ENCODE measurements at places on chromosomes 7 and 10.

- no peak for DNase-seq
These were observed 1.1 kb downstream of the P4HA1 start for GRCh38 chr10:73095481-73096021.

DNA sequence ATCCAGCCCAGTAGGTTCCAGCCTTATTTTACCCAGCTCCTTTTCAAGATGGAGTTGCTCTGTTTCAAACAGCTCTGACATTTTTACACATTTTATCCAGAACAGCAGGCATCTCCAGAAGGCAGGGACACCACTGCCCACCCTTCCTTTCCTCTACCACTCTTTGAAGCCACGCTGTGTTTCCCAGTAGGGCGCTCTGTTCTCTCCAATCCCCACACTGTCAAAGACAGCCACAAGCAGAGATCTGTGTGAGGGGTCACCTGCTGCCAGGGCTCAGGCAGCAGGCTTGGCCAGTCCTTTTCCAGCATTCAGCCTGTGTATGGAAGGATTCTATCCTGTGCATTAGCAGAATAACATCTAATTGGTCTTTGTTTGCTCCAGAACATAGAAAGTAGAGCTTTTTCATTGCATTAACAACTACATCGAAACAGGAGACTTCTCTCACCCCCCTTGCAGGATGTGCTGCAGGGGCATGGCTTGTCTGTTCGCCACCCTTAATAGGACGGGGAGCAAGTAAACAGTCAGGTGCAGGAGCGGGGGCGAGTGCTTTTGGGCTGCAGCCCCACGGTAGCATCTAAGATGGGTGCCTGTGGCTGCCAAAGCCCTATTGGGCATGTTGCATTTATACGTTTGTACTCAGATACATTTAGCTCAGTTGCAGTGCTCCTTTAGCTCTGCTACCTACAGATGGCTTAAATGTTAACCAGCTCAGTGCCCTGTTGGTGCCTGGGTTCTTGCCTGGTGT, 326.1 kb downstream of the GALNT17 start:
- no peak for DNase-seq

GRCh38 chr10:61943674-61944378, 42.3 kb downstream of the ARID5B start:
- DNase-seq, result no peak

DNA sequence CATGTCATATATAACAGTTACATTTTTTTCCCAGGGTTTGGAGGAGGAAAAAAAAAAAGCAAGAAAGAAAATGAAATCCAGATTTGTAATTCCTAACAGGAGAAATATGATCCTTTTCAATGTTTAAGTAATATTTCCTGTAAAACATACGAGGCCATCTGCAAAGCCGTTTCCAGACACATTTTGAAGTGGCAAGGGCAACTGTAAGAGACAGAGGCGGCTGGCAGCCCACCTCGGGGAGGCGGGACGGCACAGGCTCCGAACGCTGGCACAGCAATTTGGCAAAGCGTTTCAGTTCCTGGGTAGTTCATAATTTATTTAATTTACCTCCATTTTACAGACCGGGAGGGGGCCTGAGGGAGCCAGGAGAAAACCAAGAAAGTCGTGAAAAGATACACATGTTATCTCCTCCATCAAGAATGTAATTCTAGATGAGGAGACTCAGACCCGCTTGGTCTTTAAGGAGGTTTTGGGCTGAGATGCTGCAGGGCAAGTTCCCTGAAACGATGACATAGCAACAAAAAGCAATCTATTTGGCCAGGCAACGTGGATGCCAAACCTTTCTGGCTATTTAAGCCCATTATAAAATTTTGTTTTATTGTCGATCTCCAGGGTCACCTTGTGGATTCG, 448.5 kb upstream of the MKI67 start:
- DNase-seq, result no peak

DNA sequence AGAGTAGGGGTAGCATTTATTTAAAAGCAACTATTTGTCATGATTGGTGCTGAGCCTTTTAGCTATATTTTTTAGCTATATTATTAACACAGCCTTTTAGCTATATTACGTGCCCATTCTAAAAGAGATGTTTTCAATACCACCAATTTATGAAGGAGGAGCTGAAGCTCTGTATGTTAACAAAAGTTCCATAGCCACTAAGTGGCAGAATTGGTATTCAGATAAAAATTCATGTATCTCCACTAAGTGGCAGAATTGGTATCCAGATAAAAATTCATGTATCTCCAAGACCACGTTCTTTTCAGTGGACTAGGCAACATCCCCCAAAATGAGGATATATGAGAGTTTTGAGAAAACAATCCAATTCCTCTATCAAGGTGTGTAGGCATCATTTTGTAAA, 268.6 kb downstream of the HGF start:
- DNase-seq, result no peak

DNA sequence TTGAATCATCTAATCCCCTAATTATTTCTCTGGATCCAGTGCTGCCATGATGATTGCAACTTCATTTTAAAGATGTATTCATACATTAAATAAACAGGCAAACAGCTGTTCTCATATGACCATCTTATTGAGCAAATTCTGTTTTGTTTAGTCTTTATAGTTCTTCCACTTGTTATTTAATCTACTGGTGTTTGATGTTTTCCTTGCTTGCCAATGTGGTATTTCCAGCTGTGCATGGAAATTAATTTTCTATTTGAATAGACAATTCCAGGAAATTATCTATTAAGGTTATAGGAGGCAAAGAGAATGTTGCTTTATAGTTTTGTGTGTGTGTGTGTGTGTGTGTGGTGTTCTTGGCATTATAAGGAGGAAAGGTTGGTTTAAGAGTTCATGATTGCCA, 167.0 kb upstream of the PRPS1L1 start:
- DNase-seq, result no peak

GRCh38 chr10:14439451-14440259, 108.9 kb upstream of the FRMD4A start:
- DNase-seq, result no peak

- DNase-seq, result no peak
These were observed 100.3 kb downstream of the FAS start for GRCh38 chr10:89090756-89091445.

DNA sequence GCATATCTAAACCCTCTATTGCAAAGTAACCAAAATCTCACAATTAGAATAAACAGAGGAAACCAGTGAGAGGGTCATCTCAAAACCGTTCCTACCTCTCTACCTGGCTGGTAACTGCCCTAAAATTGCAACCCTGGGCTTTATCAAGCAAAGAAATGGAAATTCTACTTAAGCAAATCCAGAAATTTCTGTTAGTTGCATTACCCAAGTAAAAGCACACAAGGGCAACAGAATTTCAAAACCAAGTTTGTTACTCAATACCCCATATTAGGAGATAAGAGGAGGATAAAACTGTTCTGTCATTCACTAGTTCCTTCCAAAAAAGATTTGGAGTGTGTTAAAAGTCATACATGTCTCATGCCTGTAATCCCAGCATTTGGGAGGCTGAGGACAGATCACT, 195.3 kb downstream of the FAM107B start:
- no peak for DNase-seq

- DNase-seq, result no peak
These were observed 242.0 kb downstream of the BICC1 start for GRCh38 chr10:58754469-58755339.

GRCh38 chr10:69438536-69439349, 12.5 kb upstream of the TSPAN15 start:
- no peak for DNase-seq

GRCh38 chr7:50507898-50508470, 57.2 kb downstream of the DDC start:
- no peak for DNase-seq
